Retinal pigment epithelial cell (primary cell): ENCODE measurements at places on chromosomes 11 and 22.
A peak's percentile ranks its signal among the peaks of the same experiment; 100 is the strongest.

- DNase-seq, result no peak
These were observed 429 bp upstream of the SLC22A6 start for GRCh38 chr11:62985041-62985750.

- DNase-seq, result no peak
These were observed 75.4 kb upstream of the FGF3 start for GRCh38 chr11:69894648-69895047.

GRCh38 chr11:17343907-17344306, 7.7 kb upstream of the NCR3LG1 start:
- no peak for DNase-seq

GRCh38 chr22:44259366-44260215, 53.2 kb downstream of the SHISAL1 start:
- no peak for DNase-seq

DNA sequence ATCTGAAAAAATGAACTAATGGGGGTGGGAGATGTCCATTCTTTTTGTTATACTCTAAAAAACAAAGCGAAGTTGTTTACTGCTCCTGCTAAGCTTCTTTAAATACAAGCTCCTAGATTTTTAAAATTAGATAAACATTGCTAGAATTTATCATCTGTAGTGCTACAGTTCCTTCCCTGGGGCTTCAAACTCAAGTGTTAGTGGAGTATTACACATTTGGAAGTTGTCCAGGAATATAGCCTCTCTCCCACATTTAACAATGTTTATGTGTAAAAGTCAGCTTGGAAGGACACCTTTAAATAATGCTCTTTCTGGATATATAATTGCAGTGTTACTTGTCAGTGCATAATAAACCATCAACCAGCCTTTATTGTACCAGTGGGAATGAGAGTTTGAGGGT, 155.5 kb downstream of the SPON1 start:
- DNase-seq, result no peak

DNA sequence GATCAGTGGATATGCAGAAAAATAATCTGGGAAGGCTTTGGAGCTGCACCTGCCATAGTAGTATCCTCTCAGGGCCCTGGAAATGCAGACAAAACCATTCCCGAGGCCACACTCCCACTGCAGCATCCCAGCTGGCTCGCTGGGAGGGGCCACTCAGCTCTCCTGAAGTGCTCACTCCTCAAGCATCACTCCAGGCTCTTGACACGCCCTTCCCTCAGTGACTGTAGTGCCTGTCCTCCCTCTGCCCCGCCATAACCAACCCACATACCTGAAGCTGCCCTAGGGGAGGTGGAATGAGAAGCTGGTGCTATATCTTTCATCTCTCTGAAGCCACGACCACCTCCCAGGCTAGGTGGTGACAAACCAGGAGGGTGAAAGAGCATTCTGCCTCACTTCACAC, 4.8 kb downstream of the DSCAML1 start:
- DNase-seq, result no peak

- DNase-seq, result no peak
These were observed 21.1 kb downstream of the MPPED2 start for GRCh38 chr11:30565027-30565426.

GRCh38 chr11:44380820-44381219, 70.9 kb upstream of the ALX4 start:
- no peak for DNase-seq

DNA sequence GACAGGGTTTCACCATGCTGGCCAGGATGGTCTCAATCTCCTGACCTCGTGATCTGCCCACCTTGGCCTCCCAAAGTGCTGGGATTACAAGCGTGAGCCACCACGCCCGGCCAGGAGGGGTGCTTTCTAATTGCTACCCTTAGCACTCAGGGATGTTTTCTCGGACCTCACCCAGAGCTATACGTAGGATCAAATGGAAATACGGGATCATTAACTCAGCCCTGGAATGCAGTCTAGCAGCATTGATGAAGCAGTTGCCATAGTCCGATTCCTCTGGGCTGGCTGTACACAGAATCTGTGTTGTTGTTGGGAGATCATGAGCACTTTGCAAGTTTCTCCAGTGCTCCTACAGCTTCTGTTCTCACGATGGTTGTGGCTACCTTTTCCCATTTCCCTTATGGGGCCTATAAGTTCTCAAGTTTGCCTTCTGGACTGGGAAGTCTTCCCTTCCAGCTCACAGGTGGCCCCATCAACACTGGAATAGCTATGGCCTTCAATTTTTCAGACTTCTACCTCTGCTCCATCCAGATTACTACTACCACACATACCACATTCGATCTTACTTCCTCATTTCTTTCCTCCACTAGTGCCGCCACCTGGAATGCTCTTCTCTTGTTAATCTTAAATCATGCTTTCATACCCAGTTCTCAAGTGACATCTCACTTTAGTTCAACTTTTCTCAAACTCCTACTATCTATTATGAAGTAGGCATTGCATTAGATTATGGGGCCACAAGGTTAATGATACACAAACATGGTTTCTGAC, 16.1 kb upstream of the PCF11 start:
- DNase-seq, result no peak

DNA sequence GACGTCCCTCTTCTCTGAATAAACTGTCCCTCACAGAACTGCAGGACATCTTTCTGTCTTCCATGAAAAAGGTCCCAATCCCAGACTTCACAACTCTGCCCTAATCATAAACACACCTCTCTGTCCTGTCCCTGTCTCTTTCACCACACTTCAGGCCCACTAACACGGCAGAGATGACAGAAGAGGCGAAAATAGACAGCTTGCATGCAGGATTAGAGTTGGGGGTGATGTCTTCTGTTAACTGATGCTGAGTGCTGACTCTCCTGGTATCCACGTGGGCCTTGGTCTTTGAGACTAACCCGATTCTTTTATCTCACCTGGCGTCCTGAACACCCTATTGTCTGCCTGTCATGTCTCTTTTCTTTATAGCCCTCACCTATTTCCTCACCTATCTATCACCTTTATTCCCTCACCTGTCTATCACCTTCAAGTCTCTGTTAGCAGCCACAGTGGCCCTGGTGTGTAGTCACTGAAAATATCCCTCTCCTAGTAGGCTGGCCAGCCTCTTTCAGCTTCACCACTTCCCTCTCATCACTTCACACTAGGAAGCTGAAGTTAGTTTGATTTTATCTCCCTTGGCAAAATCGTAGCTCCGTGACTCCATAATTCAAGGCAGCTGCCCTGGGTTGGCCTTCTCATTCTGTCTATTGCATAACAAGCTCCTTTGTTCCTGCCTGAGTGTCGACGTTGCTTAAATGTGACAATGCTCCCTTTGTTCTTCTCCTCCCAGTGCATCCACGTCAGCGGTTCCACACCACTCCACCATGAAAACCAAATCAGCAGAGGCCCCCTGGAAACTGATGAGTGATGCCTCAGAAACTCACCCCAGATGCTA, 30.6 kb upstream of the DRD2 start:
- peak; percentile 22 for DNase-seq

- no peak for DNase-seq
These were observed 60.6 kb downstream of the SGSM3 start for GRCh38 chr22:40430991-40431390.

DNA sequence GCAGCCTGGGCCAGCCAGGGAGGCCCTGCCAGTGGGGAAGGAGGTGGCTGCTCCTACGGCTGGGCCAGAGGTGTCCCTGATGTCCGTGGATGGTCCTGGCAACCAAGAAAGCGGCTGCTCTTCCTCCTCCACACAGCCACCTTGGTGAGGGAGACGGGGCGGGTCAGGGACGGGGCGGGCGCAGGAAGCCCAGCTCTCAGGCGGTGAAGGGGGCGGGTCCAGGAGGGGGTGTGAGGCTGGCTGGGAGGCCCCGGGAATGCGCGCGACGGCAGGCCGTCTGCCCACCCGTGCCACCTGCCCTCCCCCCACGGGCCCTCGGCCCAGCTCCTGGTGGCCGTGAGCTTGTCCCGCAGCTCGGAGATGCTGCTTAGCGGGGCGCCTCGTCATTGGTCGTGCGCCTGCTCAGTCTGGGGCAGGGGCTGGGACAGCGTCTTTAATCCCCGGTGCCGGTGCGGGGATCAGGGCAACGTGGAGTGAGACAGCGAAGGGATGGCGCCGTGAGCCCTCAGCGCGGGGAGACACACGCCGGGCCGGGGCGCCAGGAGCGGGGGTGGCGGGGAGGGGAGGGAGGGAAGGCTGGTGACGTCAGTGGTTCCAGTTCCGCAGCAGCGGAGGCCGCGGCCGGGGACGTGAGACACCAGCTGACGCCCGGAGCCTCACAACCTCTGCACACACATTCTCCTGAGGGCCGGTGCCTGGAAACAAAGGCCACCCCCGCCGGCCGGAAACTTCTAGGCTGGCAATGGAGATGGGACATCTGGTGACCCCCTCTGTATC, 6.7 kb upstream of the BRSK2 start:
- peak; percentile 44 for DNase-seq

DNA sequence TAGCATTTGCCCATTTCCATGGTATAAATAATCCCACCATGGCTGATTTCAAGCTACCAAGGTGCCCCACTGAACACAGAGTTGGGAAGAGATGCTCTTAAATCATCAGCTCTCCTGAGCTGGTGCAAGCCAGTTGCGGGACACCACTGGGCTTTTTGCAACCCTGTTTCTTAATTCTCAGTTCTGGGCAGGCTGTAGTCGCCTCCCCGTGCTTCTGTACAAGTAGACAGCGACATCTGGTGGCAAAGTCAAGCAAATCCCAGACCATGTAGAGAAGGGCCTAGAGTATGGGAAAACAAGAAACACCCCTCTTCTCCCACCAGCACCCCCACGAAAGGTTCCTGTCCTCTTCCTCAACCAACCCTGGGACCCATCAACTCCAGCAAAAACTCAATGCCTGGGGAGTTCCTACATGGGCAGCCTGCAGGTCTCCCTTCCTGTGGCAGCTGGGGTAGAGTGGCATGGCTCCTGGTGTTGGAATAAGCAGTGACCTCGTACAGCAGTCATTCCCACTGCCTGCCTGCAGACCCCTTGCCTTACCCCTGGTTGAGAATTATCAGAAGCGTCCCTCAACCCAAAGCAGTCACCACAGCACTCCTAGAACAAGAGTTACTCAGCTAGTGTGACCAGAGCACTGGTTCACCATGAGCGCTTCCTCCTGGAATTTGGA, 68.4 kb downstream of the IGLL5 start:
- DNase-seq, result peak; percentile 9

DNA sequence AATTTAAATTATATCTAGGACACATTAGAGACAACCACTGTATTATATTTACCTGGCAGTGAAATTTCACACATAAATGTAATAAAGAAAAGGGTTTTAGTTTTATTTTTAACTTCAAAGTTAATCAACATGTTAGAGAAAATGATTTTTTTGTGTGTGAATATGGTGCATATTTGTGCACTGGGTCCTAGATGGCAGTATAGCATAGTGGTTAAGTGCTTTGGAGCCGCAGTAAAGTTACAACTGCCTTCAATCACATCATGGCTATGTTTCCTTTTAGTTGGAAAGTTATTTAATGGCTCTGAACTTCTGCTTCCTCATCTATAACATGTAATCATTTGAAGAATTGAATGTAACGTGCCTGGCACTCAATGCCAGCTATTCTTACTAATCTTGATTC, 108.9 kb upstream of the DDI1 start:
- DNase-seq, result no peak

DNA sequence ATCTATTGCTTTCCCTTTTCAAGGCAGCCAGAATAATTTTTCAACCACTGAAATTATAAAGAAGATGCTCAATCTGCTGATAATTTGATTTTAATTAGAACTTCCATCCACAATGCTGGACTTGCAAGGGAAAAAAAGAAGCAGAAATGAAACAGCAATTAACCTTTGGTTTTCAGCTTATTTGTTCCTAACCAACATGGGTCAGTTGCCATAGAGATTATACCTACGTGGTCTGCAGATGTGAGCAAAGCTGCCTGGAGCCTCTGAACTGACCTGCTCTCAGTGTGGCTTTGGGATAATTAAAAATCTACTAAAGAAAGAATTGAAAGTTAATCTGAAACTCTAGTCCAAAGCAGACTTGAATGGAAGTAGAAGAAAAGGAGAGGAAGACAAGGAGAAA, 195.7 kb upstream of the API5 start:
- no peak for DNase-seq

DNA sequence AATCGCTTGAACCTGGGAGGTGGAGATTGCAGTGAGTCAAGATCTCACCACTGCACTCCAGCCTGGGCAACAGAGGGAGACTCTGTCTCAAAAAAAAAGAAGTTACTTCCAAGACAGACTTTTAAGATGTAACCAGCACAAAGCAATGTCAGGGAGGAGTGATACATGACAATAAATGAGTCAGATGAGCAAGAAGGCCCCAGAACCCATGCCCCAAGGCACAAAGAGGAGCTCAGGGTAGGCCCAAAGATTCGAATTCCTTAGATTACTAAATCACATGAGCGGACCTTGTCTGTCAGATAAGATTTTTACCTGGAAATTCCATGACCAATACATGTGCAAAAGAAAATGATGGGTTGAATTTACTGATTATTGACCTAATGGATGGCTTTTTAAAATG, 10.5 kb upstream of the JHY start:
- no peak for DNase-seq

- DNase-seq, result no peak
These were observed 210.7 kb downstream of the METTL15 start for GRCh38 chr11:28318871-28319270.

GRCh38 chr11:116686866-116687265, 85.9 kb downstream of the BUD13 start:
- no peak for DNase-seq

- peak; percentile 15 for DNase-seq
These were observed 74.9 kb upstream of the RAG2 start for GRCh38 chr11:36672815-36673450.

DNA sequence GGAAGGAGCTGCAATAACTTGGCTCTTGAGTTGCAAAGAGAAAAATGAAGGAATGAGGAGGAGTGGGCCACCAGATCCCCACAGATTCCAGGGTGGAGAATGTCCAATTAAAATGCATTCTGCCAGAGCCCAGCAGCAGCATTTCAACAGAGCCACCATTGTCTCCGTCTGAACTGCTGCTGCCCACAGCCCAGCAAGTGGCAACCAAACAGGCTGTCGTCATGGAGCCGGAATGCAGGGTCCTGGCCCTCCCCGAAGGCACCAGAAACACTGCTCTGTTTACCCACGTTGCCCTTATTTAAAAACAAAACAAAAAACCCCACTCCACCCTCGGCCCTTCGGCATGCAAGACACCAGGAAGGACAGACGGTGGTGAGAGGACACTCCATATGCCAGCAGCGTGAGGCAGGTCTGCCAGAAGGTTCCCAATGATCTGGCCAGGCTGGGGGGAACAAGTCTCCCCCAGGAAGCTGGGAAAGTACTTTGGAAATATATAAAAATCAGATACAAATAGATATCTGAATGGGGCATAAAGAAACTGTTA, 32.5 kb downstream of the PLEKHA7 start:
- peak; percentile 95 for DNase-seq

DNA sequence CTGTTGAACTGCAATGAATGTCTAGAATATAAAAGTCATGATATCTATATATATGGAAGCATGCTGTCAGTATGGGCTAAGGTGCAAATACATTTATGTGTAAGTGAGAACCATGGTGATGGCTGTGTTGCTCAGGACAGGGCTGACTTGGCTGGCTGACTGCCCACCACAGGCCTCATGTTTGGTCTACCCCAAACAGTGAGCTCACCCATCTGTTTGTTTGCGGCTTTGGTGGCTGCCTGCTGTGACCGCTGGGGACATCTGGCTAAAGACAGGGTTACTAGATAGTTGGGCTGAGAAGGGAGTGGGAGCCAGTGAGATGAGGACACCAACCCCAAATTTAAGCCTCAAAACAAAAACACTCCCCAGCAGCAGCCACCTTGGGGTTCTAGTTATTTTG, 6.3 kb downstream of the CD44 start:
- DNase-seq, result no peak
